ENCODE measurements at places on chromosomes 16 and 17. TPM values are rescaled to one million over a fixed set of nuclear protein-coding genes. Genes with fewer than 3 reads are reported as not detected.

Gene DRC3
- 0.37 TPM for polyA plus RNA-seq

GRCh38 chr17:30345527-30346075, 11.7 kb upstream of the TMIGD1 start:
- H3K27me3 ChIP-seq: no peaks in the 10 kb centered on the region
- DNase-seq: no peak
- H3K36me3 ChIP-seq: no peaks in the 10 kb centered on the region

- no peaks in the 10 kb centered on the region for H3K27me3 ChIP-seq
- no peaks in the 10 kb centered on the region for H3K4me1 ChIP-seq
- no peak for DNase-seq
- no peaks in the 10 kb centered on the region for H3K36me3 ChIP-seq
Observed at GRCh38 chr17:75756451-75757085, 8.4 kb downstream of the GALK1 start.

DNA sequence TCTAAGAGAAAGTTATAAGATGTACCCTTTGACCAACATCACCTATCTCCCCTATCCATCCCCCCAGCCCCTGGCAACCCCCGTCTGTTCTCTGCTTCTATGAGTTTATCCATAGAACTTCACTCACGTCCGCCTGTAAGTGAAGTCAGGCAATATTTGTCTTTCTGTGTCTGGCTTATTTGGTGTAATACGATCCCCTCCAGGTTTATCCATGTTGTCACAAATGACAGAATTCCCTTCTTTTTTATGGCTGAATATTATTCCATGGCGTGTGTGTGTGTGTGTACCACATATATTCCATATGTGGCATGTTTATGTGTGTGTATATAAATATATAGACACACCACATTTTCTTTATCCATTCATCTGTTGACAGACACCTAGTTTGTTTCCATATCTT, 339.7 kb downstream of the CPPED1 start:
- H3K27me3 ChIP-seq: no peaks in the 10 kb centered on the region
- H3K36me3 ChIP-seq: no peaks in the 10 kb centered on the region
- no peak for DNase-seq
